ENCODE measurements at places on chromosomes 1 and 21. TPM values are rescaled to one million over a fixed set of nuclear protein-coding genes. Genes with fewer than 3 reads are reported as not detected.

The MPZL1 gene
- total RNA-seq, result 69.7 TPM

GRCh38 chr1:173301507-173301906 is 94.4 kb upstream of the TNFSF4 start:
- H3K36me3 ChIP-seq, result no peaks in the 10 kb centered on the region
- H3K4me1 ChIP-seq, result peaks cover 5% of the 10 kb centered on the region
- no peak overlapping the region for H3K4me3 ChIP-seq
- no peaks in the 10 kb centered on the region for H3K27me3 ChIP-seq
- H3K27ac ChIP-seq, result no peak overlapping the region

- H3K4me1 ChIP-seq, result no peaks in the 10 kb centered on the region
- H3K36me3 ChIP-seq, result peaks cover 46% of the 10 kb centered on the region
- H3K4me3 ChIP-seq, result no peak overlapping the region
- H3K27me3 ChIP-seq, result no peaks in the 10 kb centered on the region
- H3K27ac ChIP-seq, result no peak overlapping the region
These were observed 64.8 kb downstream of the RAB3GAP2 start for GRCh38 chr1:220207411-220207810.

The SLC5A3 gene
- total RNA-seq, result 17.9 TPM

GRCh38 chr1:235423214-235423652 is 56.0 kb downstream of the TBCE start:
- no peak overlapping the region for H3K27ac ChIP-seq
- H3K36me3 ChIP-seq, result no peaks in the 10 kb centered on the region
- DNase-seq, result no peak
- no peak overlapping the region for H3K4me3 ChIP-seq
- H3K4me1 ChIP-seq, result no peaks in the 10 kb centered on the region

GRCh38 chr1:69313118-69313517 is 254.6 kb upstream of the LRRC7 start:
- no peaks in the 10 kb centered on the region for H3K27me3 ChIP-seq
- no peaks in the 10 kb centered on the region for H3K36me3 ChIP-seq
- H3K27ac ChIP-seq, result no peak overlapping the region
- DNase-seq, result no peak
- H3K4me3 ChIP-seq, result no peak overlapping the region

GRCh38 chr1:12063141-12064072 is at the start of gene TNFRSF8:
Gene TNFRSF8 (plus strand): TSS chr1:12063303. CDS start chr1:12063599, 296 bp downstream.
- DNase-seq, result no peak
- H3K4me1 ChIP-seq, result peaks cover 18% of the 10 kb centered on the region
- no peaks in the 10 kb centered on the region for H3K36me3 ChIP-seq
- peaks cover 10% of the 10 kb centered on the region for H3K27me3 ChIP-seq
- no peak within 1 kb of the TSS for H3K27ac ChIP-seq

DNA sequence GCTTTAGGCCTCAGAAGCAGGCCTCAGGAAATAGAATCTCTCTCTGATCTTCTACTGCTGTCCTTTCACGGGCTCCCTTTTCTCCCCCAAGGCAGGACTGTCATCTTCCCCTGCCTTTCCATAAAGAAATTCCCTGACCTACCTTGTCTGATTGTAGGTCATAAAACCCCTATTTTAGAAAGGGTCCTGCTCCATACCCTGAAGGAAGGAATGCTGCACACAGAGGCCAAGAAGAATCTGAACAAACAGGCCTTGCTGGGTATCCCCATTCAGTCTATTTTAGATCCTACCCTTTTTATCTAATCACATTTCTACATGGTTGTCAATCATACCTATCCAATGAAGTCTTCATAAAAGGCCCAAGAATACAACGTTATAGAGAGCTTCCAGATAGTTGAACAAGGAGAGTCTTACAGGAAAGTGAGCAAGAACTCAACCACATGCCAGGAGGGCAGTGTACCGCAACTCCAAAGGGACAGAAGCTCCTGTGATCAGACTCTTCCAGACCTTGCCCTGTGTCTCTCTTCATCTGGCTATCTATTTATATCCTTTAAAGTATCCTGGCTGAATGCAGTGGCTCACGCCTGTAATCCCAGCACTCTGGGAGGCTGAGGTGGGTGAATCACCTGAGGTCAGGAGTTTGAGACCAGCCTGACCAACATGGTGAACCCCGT is 93.1 kb downstream of the SLC16A1 start:
- H3K27ac ChIP-seq, result no peak overlapping the region
- DNase-seq, result no peak
- no peaks in the 10 kb centered on the region for H3K36me3 ChIP-seq

DNA sequence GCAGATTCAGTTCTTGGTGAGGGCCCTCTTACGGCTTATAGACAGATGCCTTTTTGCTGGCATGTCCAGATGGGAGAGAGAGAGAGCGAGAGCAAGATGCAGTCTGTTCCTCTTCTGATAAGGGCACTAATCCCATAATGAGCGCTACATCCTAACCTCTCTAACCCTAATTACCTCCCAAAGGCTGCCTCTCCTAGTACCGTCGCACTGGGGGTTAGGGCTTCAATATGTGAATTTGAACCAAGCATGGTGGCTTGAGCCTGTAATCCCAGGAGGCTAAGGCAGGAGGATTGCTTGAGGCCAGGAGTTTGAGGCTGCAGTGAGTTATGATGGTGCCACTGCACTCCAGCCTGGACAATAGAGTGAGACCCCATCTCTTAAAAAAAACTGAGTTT is 10.5 kb upstream of the SDE2 start:
- H3K4me1 ChIP-seq, result no peaks in the 10 kb centered on the region
- H3K4me3 ChIP-seq, result no peak overlapping the region
- no peak for DNase-seq
- H3K27me3 ChIP-seq, result no peaks in the 10 kb centered on the region

The DAP3 gene
- total RNA-seq, result 129 TPM

The STUM gene
- total RNA-seq, result 6.4 TPM

- H3K36me3 ChIP-seq, result no peaks in the 10 kb centered on the region
- peak overlapping the region; percentile 82 for H3K27ac ChIP-seq
- no peaks in the 10 kb centered on the region for H3K27me3 ChIP-seq
- no peak overlapping the region for H3K4me3 ChIP-seq
These were observed 32.7 kb downstream of the HSPG2 start for GRCh38 chr1:21904454-21904703.

The GBP5 gene
- total RNA-seq, result 4.2 TPM

DNA sequence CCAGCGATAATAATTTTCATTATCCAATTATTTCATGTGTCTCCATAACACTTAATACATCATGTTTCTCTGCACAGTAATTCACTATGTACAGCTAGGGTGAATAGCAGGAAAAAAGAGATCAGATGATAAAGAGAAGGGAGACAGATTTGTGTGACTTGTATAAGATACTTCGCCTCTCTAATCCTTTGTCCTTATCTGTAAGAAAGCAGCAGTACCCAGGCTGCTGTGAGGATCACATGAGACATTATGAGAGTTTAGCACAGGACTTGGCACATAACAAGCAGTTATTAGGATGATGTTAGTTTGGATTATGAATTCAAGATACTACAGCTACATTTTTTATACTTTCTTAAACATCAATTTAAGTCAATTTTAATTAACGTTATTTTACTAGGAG is 6.3 kb downstream of the ERG start:
- H3K36me3 ChIP-seq, result no peaks in the 10 kb centered on the region
- H3K27me3 ChIP-seq, result no peaks in the 10 kb centered on the region
- H3K4me3 ChIP-seq, result no peak overlapping the region
- H3K27ac ChIP-seq, result peak overlapping the region; percentile 60
- peaks cover 15% of the 10 kb centered on the region for H3K4me1 ChIP-seq
- DNase-seq, result no peak

Measured in vagina (tissue), 2 donors.